ENCODE measurements at places on chromosomes 1 and 21.

DNA sequence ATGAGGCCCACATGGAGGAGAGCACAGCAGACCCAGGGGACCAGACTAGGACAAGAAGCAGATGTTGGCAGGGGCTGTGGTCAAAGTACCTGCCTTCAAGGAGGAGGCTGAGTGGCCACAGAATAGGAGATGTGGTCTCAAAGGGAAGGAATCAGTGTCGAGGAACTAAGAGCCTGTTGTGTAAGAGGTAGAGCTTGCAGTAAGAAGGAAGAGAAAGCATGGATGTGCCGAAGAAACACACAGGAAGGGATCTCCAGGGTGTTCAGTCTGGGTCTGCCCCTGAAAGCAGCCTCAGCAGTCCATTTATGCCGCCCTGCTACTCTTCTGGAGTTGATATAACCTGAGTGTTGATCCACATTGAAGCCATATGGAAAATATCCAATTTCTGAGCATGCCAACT is 83.9 kb downstream of the NID1 start:
- no peak for DNase-seq

- DNase-seq: no peak
Measured at GRCh38 chr21:22343721-22344120, 1345.5 kb downstream of the NCAM2 start.

DNA sequence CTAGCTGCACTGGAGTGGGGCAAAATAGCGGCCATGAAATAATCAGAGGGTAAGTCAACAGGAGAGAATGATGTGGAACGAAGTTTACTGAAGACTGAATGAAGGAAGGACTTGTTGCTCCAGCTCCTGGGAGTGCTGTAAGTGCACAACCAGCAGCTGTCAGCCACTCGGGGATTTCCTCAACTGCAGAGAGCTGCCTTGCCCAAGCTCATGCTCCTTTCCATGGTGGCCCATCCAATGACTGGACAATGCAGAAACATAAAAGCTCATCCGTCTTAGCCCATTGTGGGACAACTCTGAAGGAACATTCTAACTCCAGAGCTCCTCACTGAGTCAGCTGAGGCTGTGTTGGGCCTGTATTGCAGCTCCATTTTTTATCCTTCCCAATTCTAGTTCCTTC is 21.1 kb upstream of the RBM15 start:
- no peak for DNase-seq

- no peak for DNase-seq
Measured at GRCh38 chr1:74083128-74083527, 114.8 kb downstream of the LRRIQ3 start.

DNA sequence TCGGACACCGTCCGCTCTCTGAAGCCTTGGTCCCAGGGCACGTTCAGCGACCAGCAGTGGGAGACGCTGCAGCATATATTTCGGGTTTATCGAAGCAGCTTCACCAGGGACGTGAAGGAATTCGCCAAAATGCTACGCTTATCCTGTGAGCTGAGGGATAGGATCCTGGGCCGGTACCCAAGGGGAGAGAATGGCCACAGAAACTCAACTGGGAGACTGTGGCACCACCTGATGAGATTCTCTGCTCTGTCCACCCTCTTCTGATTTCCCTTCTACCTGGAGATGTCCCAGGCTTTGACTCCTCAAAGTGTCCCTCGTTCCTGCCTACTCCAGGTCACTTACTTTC is 855 bp downstream of the CD1D start:
- DNase-seq: no peak

DNA sequence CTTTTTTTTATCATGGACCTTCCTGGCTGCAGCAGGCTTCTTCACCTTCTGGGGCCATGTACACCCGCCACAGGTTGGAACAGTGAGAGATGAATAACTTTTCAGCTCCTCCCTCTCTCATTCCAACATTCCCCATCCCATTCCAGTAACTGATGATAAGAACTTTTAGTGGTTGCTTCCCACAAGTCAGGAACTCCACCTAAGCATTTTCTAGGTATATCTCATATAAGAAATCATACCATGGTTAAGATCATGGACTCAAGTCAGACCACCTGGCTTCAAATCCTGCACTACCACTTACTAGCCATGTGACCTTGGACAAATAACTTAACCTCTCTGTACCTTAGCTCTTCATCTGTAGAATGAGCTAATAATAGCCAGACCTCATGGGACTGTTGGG is 42.5 kb upstream of the RGS8 start:
- no peak for DNase-seq

GRCh38 chr1:9472386-9473031 is 66.8 kb upstream of the SLC25A33 start:
- no peak for DNase-seq

DNA sequence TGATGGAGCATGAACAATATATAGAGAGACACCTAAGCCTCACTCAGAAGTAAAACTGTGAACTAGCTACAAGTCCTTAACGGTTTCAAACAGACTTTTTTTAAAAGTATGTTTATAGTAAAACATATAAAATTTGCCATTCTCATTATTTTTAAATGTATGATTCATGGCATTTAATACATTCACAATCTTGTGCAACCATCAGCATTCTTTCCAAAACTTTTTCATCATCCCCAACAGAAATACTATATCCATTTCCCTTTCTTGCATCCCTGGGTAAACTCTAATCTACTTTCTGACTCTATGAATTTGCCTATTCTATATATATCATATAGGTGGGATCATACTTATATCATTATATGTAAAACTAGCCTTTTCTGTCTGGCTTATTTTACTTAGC is 25.5 kb downstream of the EVI5 start:
- DNase-seq: no peak

DNA sequence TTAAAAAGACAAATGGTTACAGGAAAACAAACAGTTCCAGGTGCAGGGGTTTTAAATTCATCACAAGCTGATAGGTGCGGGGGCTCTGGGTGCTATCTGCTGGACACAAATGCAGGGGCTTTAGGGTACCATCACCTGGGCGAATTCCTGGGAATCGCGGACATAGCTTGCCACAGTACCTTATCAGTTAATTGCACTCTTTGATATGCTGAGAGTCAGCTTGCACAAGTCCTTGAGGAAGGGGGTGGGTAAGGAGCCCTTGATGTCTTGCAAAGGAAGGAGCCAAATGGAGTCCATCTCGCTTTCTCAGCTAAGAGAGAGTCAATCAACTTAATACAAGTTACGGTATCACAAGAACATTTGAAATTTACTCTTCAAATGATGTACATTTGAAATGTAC is 25.4 kb upstream of the TMEM54 start:
- no peak for DNase-seq

GRCh38 chr1:240098534-240098933 is 6.9 kb downstream of the FMN2 start:
- DNase-seq: no peak

- no peak for DNase-seq
Measured at GRCh38 chr1:156336242-156336641, 1.9 kb downstream of the CCT3 start.

DNA sequence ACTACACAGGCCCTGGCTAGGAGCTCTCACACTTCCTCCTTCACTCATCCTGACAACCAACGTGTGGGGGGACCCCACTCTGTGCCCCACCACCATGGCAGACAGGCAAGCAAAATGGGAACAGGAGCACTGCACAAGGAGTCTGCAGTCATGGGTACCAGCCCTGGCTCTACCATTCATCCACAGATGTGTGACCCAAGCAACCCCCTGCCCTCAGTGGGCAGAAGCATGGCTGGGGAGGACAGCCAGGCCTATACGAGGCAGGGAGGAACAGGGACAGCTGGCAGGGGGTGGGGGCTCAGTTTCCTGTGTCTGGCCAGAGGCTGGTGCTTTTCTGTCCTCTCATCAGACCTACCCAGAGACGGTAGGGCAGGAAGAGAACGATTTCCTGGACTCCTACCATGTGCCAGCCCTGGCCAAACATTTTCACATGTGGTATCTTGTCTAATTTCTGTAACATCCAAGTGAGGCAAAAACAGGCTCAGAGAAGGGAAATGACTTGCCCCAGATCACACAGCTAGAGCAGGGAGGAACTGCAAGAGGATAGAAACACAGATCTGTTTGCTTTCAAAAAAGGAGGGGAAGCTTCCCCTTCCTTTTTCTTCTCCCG is 178.0 kb downstream of the HIVEP3 start:
- no peak for DNase-seq

DNA sequence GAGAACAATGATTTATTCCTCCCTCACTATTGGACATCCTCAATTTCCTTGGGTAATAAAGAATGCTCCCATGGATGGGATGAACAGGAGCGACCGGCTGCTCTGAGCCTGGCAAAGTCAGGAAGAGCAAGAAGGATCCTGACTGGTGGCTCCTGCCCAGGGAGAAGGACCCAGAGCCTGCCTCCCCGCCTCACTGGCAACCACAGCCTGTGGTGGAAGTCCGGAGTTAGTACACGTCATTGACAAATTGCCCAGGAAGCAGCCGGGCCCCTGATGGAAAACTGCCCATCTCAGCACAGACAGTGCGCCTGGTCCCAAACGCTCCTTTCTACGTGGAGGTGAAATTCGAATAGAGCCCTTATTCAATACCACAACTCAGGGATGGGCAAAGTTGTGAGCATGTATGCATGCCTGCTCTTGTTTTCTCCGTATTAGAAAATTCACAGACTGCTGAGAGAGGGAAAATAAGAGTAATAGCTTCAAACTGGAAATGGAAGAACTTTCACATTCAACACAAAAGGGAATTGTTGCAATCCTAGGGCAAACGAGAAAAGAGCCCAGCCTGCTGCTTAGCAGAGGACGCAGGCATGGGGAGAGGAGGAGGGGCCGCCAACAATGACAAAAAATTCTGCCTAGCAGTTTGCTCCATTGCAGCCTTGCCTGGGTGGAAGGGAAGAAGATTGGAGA is 397.1 kb upstream of the VAMP3 start:
- no peak for DNase-seq

GRCh38 chr1:42239555-42239954 is 75.0 kb upstream of the GUCA2A start:
- DNase-seq: no peak

DNA sequence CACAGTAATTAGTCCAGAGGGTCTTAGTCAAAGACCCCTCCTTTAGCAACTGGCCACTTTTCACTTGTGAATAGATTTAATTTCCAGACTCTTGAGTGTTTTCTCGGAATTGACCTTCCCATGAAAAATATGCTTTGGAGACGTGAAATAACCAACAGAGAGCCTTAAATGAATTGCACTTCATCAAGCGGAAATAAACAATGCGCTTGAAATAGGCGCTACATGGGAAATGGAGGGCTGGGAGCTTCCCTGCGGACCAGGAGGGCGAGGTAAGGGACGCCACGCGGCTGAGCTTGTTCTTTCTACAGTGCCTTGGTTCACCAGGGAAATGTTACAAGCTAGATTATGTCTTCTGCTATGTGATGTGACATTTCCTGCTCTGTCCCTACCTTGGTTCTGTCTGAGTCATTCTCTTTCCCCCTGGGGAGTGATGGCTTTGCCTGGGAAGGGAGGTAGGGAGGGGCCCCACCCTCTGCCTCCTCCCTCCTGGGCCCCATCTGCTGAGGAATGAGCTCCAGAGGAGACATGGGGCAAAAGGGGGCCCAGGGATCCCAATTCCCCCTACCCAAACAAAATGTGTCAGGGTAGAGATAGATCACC is 619.3 kb downstream of the PTPRU start:
- DNase-seq: no peak

DNA sequence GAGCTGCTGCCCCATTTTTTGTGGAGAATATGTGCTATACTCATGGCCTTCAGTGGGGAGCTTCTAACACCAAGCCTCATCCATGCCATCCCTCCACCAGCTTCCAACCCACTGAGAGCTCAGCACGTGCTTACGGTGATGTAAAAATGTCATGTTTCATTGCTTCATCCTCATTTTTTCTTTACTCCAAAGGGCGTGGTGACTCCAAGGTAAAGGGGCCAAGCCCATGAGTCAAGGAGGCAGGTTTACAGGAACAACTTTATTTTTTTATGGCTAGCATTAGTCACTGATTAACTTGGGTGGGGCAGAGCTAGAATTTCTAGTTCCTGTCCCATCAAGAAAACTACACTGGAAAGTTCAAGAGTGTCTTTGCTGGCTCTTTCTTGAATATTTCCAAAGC is at the start of gene C1orf226:
C1orf226 (plus strand) TSS at position 346 of the 400 bp plus-strand sequence. CDS start 174 bp downstream, outside the sequence.
- DNase-seq: no peak

DNA sequence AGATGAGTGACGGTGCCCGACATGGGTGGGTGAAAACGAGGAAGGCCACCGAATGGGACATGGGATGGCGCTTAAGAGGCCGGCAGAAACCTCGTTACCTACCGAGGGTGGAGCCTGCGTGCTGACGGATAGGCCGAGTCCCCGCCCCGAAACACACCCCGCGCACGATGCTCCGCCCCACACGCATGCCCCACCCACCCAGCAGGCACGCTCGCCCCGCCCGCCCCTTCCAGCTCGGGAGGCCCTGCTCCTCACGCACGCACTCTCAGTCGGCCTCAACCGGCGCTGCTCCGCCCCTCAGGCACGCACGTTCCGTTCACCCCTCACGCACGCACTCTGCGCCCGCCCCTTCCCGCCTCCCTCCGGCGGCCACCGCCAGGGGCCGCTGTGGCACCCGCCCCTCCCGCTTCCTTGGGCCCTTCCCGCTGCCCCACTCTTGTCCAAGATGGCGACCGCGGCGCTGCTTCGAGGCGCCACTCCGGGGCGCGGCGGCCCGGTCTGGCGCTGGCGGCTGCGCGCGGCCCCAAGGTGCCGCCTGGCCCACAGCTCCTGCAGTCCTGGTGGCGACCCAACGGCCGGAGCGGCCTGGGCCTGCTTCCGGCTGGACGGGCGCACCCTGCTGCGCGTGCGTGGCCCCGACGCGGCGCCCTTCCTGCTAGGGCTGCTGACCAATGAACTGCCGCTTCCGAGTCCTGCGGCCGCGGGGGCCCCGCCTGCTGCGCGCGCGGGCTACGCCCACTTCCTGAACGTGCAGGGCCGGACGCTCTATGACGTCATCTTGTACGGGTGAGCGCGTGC is at the start of gene IBA57:
IBA57 (plus strand) TSS at position 433 of the 798 bp plus-strand sequence; CDS start at position 446, 13 bp downstream.
- DNase-seq: peak; percentile 99

Data from right atrium auricular region (tissue), 2 donors.